ENCODE measurements at places on chromosomes 13 and 19.
A peak's percentile ranks its signal among the peaks of the same experiment; 100 is the strongest.

DNA sequence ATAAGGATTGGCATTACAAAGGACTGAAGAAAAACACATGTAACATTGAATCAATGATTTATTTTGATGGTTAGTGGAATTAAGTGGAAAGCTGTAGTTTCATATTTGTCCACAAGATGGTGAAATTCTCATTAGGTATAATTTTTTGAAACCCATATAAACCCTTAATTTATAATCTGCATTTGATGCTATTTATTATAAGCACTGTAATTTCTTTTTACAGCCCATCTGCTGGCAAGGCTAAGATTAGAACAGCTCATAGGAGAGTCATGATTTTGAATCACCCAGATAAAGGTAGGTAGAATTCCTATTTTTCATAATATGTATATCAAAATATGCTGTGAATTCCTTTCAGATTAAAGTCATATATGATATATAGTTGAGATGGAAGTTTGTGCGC lies 62.2 kb downstream of the DNAJC15 start:
- peak; percentile 68 for DNase-seq

DNA sequence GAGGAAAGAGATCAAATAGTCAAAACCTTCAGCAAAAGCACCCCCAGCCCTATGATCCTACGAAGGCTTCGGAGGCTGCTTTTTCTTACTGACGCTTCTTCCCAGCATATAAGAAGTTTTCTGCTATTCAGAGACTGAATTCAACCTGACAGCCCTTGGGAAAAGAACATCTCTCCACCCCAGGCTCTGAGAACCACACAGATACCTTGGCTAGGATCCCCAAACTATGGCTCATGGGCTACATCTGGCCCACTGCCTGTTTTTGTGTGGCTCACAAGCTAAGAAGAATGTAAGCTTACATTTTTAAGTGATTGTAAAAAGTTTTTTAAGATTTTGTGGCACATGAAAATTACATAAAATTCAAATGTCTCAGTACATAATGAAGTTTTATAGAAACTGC lies 3.0 kb downstream of the SLC15A1 start:
- DNase-seq, result no peak

- no peak for DNase-seq
These were observed 25.2 kb upstream of the KATNAL1 start for GRCh38 chr13:30332456-30333143.

- peak; percentile 98 for DNase-seq
These were observed 50.6 kb downstream of the DPF1 start for GRCh38 chr19:38173291-38174041.

All from HT-29 (cell line).